ENCODE measurements at places on chromosomes 12 and 14.

- no peak for DNase-seq
Observed at GRCh38 chr12:562634-563033, 100.6 kb downstream of the NINJ2 start.

- DNase-seq: no peak
Observed at GRCh38 chr14:57182760-57183503, 85.8 kb downstream of the EXOC5 start.

DNA sequence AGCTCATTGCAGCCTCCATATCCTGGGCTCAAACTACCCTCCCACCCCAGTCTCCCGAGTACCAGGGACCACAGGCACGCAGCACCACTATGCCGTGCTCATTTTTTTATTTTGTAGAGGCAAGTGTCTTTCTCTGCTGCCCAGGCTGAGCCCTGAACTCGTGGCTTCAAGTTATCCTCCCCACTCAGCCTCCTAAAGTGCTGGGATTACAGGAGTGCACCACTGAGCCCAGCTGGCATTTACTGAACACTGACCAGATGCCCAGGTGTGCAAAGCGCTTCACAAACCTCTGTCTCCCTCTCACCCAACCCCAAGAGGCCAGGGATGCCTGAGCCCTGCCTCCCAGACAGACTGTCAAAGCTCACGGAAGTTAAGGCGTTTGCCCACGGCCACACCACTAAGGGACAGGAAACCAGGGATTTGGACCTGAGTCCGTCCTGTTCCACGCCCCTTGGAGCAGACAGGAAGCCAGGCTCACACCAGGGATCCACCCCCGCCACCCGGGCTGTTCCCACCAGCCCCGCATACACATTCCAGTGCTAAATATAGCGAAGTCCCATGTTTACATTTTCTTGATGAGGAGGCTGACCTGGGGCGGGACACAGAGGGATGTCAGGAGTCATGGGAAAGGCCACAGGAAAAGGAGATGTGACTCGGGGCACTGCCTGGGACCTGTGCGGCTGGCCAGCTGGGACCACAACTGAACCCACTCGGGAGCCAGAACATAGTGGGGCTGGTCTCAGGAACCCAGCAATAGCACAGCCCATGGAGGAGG is 51.2 kb downstream of the TESC start:
- DNase-seq: no peak

DNA sequence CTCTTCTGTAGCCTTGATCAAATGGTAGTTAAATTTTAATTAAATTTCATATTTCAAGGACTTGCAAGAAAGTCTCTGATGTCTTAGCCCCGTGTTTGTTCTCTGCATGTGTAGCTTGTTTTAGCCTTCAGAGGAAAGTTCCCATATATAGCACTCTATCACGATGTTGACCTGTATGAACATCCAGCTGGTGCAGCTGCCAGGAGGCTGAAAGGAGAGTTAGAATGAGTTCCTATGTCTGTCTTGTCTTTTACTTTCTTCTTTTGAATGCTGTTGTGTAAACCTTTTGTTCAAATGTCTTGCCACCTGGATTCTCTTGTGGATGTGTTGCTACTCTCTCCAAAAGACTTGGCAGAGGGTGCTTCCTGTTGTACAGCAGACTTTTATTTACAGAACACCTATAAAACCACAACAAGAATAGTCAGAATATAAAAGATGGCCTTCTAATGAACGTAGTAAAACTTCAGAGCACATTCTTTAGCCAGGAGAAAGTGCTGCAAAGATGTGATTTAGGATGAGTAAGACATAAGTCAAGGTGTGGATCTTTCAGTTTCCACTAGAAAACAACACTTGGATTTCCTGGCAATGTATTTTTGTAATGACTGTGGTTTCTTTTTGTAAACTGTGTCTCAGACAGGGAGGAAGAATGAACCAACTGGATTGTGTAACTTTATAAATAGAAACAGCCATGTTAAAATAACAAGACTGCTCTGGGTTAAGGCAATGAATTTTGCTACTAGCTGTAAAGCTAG is 17.2 kb downstream of the NAV3 start:
- no peak for DNase-seq
